ENCODE measurements at places on chromosomes 11 and 22.

DNA sequence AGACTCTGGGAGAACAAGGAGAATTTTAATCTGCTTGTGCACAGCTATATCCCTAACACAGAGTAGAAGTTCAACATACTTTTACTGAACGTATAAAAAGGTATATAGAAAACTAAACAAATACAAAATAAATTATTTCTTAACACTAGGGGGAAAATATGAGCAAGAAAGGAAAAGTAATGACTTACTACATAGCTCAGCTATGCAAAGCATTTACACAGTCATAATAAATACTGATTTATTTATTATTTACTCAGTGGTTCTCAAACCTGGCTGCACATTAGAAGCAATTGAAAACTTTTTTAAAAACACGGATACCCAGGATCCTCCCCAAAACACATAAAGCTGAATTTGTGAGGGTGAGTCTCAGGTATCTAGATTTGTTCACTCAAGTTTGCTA lies 182.5 kb downstream of the TTC28 start:
- DNase-seq, result no peak

DNA sequence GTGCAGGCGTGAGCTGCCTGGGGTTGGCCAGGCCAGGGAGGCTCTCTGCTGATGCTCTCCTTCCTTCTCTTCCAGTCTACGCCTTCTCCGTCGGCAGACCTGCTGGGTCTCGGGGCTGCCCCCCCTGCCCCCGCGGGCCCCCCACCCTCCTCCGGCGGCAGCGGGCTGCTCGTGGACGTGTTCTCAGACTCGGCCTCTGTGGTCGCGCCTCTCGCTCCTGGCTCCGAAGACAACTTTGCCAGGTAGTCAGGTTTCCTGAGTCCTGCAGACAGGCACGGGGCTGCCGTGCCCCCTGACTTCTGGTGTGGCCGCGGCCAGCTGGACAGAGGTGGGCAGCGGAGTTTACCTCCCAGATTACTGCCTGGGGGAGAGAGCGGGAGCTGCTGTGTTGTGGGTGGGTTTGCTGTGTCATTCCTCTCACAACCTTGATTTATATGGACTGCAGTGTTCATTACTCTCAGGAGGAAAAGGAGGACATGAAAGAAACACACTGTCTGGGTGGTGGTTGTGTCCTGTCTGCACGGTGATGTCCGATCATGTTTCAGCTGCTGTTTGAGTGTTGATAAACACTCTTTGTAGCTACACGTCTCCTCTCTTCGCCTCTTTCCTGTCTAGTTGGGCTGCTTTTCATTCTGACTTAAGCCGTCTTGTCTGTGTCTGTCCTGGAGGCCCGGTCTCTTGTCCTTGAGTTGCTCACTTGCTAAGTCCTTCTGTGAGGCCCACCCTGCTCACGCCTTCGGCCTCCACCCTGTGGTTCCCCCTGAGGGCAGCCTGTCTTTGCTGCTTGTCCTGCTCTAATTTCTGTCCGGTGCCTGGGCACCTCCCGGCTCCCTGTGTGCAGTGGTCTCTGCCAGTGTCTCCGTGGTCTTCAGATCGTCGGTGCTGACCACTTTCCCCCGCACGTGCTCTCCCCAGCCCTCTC lies 35.9 kb downstream of the MUC6 start:
- DNase-seq, result no peak

GRCh38 chr11:86495351-86495750 lies 120.7 kb downstream of the CCDC81 start:
- no peak for DNase-seq

GRCh38 chr11:114977651-114978050 lies 299.3 kb downstream of the NXPE2 start:
- no peak for DNase-seq

GRCh38 chr22:36233796-36234195 lies 5.5 kb downstream of the APOL2 start:
- no peak for DNase-seq

GRCh38 chr11:110299006-110299785 lies 2.8 kb upstream of the RDX start:
- no peak for DNase-seq

GRCh38 chr11:68369756-68370155 lies 57.4 kb downstream of the LRP5 start:
- no peak for DNase-seq

DNA sequence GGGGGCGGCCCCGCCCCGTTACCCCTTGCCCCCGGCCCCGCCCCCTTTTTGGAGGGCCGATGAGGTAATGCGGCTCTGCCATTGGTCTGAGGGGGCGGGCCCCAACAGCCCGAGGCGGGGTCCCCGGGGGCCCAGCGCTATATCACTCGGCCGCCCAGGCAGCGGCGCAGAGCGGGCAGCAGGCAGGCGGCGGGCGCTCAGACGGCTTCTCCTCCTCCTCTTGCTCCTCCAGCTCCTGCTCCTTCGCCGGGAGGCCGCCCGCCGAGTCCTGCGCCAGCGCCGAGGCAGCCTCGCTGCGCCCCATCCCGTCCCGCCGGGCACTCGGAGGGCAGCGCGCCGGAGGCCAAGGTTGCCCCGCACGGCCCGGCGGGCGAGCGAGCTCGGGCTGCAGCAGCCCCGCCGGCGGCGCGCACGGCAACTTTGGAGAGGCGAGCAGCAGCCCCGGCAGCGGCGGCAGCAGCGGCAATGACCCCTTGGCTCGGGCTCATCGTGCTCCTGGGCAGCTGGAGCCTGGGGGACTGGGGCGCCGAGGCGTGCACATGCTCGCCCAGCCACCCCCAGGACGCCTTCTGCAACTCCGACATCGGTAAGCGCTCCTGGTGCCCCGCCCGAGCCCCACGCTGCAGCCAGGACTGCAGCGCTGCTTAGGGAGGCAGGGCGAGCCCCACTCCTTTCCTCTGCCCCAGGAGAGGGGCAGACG lies at the start of gene TIMP3:
Gene TIMP3 (plus strand): TSS at position 169 of the 700 bp plus-strand sequence. CDS start 297 bp downstream, at position 466.
- peak; percentile 63 for DNase-seq

- DNase-seq, result no peak
Measured at GRCh38 chr11:132464003-132464342, 1068.3 kb downstream of the OPCML start.

GRCh38 chr11:96481204-96481603 lies 91.4 kb downstream of the JRKL start:
- DNase-seq, result no peak

DNA sequence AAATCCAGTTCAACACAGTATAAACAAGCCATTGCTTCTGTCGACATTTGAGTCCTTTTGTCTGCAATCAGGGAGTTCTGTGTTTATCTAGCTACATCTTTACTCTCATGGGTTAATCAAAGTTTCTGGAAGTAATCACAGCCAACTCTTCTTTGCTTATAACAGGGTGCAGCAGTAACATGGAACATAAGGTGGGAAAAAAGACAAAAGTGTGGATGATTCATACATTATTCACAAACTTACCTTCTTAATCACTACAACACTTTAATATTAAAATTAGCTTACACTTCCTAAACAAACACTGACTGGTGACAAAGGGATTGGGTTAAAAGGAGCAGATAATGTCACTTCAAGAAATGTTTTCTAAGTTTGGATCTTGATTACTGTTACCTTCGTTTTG lies 44.7 kb downstream of the SNX19 start:
- no peak for DNase-seq

- DNase-seq, result peak; percentile 27
Measured at GRCh38 chr11:118605116-118605867, 2.1 kb upstream of the PHLDB1 start.

DNA sequence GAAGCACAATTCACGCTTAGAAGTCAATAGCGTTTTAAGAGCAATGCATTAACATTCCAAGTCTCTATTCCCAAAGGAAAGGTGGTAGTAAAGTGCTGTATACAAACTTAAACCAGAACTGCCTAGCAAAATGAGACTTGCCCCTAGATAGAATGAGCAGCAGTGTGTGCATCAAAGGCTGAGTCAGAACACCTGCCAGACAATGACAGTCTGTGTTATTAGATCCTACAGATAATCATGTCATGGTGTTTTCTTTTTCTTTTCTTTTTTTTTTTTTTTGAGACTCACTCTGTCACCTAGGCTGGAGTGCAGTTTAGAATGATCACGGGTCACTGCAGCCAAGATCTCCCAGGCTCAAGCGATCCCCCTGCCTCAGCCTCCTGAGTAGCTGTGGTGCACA lies 1.6 kb downstream of the RTCB start:
- no peak for DNase-seq

DNA sequence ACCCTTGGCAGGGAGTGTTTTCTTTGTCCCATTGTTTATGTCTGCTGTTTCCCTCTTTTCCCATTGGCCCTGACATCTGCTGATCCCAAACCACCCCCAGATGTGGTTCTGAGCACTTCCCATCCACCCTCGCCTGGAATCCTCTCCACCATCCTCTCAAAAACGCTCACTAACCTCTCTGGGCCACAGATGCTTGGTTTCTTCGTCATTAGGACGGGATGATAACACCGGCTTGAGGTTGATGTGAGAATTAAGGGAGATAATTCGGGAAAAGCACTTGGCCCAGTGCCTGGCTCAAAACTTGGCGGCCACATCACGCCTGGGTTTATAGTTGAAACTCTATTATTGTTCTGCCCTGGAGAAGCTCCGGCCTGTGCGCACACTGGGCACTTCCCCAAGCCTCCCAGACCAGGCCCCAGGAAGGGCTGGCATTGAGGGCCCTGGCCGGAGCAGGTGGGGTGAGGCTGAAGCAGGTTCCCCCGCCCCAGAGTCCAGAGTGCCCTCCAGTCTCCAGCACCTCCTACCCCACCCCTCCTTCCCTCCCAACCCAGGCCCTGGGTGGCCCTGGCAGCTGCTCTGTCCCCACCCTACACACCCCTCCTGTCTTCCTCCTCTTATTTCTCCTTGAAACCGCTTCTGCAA lies 63.7 kb downstream of the CYTH4 start:
- DNase-seq, result no peak

- DNase-seq, result peak; percentile 92
Measured at GRCh38 chr11:61791737-61792309, 576 bp downstream of the TMEM258 start.

DNA sequence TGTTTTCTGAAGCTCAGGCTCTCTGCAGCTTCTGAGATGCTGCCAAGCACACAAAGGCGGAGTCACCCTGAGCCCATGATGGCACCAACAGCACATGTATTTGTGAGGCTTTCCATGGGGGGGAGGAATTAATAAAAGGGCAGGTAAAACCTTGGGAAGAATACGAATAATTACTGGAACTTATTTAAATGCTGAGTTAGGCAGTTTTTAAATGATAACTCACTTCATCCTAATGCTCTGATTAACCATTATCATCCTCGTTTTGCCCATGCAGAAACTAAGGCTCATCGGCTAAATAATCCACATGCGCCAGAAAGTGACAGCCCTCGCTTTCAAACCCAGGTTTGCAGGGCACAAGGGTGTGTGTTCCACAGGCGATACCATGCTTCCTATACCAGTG lies 35.4 kb downstream of the LARGE1 start:
- no peak for DNase-seq

- DNase-seq, result peak; percentile 80
Measured at GRCh38 chr11:45918331-45918941, 759 bp upstream of the PEX16 start.

DNA sequence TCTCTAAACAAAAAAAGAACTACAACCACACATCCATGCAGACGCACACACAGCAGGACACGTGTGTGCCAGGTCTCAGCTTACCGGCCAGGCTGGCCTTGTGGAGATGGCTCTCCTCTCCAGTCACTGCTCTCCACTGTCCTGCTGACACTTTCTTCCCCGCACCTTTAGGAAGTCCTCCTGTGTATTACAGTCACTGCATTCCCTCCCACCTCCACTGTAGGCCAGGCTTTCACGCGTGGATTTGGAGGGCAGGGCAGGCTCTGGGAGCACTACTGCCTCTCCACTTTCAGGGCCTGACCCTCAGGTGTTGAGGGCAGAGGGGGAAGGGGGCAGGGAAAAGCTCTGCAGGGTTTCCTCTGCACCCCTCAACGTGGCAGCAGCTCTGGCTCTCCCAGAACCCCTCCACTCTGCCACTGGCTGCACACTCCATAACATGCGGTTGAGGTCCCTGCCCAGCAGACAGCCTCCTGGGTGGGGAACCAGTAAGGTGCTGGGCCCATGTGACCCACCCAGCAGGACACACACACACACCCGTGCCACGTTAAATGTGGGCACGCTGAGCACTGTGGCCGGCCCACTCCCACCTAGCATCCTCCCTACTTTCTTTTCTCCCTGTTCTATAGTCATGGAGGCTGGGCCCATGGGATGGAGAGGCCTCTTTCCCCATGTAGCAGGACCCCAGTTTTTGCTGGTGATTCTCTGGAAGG lies 107.0 kb upstream of the PITPNB start:
- DNase-seq, result no peak

- DNase-seq, result no peak
Measured at GRCh38 chr22:17145021-17145680, 13.9 kb downstream of the HDHD5 start.

- no peak for DNase-seq
Measured at GRCh38 chr11:116257883-116258282, 514.9 kb downstream of the BUD13 start.

DNA sequence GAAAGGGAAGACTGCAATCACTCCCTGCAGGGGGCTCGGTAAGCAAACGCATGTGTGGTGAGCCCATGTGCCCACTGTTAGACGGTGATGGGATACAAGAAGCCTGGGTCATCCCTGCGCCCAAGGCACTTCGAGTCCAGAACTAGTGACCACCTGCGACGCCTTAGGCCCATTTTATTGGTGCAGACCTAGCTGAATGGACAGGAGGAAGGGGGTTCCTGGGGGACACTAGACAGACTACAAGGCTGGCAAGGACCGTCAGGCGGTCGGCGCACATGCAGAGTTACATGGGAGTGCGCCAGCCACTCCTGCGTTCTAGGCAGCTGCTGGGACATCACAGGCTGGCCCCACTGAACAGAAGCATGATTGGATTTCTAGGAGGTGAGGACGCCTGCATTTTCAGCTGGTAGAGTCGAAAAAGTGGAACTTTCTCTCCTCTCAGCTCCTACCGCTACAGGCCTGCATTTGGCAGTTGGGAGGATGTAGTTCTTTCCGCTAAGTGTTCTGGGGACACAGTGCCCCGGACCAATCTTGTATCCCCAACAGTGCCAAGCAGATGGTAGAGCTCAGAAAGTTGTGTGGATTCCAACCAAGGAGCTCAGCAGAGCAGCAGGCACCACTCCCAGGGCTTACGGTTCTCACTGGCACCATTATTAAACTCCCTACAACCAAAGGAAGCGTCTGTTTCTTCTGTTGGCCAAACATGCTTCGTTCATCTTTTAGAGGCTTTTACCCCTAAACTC lies 35.7 kb downstream of the BID start:
- DNase-seq, result no peak

DNA sequence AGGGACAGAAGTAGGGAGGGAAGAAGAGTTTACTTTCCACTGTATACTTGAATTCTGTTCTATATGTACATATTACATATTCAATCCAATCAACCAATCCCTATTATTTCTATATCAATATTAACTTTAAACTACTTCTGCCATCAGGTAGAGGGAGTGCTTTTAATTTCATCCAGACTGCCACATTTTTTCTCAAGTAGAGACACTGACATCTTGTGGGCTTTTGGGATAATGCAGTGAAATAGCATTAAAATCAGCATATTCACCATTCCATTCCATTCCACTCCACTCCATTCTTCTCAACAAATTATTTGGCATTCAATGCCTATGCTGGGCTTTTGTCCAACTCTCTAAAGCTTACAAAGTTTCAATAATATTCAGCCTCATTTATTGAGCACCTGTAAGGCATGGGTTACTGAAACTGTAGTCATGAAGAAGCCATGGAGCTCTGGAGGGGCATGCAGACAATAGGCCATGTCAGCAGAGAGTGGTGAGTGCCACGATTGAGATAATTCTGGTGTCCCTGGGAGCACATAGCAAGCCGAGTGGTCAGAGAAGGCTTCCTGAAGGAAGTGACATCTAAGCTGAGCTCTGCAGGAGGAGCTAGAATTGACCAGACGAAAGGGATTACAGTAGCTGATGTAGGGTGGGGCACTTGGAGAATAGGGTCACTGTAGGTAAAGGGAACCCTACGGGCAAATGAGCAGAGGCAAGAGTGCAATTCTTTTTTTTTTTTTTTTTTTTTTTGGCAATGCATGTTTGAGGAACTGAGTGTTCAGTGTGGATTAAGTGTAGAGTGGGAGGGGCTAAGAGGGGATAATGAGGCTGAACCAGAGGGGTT lies 12.8 kb upstream of the CLPB start:
- DNase-seq, result peak; percentile 30
